NCI-H1436 treated with DMSO at 0.1 percent for 48 hours (cell line): ENCODE measurements at places on chromosomes 2 and 18.

- no peak for DNase-seq
Observed at GRCh38 chr2:10520154-10520553, 72.0 kb upstream of the ODC1 start.

GRCh38 chr2:205858881-205859441 lies 176.7 kb downstream of the NRP2 start:
- DNase-seq = no peak

DNA sequence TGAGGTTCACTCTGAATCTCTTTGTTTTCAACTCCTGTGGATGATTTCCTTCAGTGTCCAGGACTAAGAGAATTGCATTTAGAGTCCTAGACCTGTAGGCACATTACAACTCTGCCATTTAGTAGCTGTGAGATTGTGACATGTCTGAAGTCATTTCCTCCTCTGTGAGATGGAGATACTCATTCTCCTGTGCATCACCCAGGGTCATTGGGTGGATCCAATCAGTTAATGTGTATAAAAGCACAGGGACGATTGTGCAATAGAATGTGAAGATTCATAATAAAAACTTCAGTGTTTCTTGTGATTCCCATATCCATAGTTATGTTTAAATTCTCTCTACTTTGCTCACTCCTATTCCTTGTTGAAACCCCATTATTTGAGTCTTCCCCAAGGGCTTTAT lies 113.6 kb downstream of the DIS3L2 start:
- no peak for DNase-seq

DNA sequence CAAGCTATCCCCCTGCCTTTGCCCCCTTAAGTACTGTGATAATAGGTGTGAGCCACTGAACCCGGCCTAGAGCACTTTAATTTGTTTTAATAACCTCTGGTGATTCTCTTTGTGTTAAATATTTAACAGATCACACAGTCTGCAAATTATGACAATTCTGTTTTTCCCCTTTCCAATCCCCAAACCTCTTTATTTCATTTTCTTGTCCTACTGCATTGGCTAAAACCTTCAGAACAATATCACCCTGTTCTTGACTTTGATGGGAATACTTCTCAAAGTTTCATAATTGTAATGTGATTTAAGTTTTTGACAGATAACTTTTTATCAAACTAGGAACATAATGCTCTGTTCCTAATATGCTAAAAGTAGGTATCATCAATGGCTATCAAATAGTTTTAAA lies 44.5 kb downstream of the USP37 start:
- no peak for DNase-seq

- no peak for DNase-seq
Observed at GRCh38 chr18:2907550-2908135, 60.8 kb downstream of the EMILIN2 start.

- DNase-seq = no peak
Observed at GRCh38 chr2:172704072-172704936, 31.3 kb upstream of the RAPGEF4 start.

DNA sequence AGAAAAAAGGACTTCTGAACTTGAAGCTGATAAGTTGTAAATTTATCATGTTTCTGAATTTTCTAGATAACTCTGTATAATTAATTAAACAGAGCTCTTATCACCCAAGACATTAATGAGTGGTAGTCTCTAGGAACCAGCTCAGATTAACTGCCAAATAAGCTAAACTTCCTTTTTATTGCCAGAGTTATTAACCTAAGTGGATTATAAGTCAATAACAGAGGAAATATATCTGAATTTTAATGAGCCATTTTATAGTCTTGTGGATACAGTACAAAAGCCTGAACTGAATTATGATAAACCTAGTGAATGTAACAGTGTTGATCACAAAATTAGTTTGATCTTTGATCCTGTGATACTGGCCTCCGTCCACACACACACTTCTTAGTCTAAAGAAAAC lies 111.5 kb downstream of the COMMD1 start:
- DNase-seq = no peak

DNA sequence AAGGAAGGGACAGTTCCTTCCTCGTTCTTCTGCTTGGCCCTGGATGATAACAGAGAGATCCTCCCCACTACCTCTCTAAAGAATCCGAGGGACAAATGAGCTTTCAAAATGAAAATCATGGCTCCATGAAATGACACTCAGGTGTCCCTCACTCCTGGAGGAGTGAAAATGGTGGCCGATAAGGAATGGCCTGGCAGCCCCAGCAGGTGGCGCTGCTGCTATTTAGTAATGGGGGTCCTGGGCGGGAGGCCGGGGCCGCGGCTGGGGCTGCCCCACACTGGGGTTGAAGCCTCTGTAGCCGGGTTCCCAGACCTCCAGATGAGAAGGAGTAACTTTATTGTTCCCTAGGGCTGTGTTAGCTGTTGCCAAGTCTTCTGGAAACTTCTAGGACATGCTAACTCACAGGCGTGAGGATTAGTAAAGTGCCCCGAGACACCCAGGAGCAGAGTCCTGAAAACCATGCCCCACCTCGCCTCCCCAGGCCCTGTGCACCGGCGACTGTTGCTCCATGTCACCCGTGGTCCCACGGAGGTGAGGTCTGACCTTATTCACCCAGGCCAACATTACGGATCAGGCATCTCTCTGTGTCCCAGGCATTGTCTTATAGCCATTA lies 138.0 kb downstream of the CTIF start:
- DNase-seq = no peak
